NCI-H1092 treated with DMSO at 0.1 percent for 48 hours (cell line): ENCODE measurements at places on chromosomes 12 and 14.
A peak's percentile ranks its signal among the peaks of the same experiment; 100 is the strongest.

DNA sequence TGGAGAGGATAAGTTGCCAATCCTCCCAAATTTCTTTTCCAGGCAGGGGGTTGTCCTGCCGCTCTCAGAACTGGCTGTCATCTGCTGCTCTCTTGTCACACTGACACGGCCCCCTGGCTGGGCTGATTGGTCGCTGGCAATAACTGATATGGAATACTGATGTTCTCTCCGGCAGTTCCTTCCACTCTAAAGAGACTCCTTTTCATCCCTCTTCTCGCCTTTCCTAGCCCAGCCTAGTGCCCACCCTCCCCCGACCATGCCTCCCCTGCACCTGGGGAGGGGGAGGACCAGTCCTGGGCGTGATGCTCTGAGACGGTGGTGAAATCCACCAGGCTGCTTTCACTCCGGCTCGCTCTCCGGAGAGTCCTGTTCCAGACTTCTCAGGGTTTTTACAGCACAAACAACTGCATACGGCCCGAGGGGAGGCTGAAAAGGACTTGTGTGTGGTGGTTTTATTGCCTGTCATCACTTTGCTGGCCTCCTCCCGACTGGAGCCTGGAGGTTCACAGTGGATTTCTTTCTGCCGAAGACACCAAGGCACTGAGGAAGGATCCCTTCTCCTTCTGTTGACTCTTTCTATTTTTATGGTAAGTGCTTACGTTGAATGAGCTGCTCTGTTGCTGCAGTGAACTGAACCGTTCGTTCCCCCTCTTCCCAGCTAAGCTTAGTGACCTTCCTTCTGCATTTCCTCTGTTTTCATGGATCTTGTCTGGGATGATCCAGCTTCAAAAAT is at the start of gene ANO4:
Gene ANO4 (plus strand): TSS at position 336 of the 733 bp plus-strand sequence. CDS start 107,010 bp downstream, outside the sequence.
- DNase-seq = peak; percentile 12

GRCh38 chr12:27951898-27952297 is 20.6 kb downstream of the PTHLH start:
- no peak for DNase-seq

DNA sequence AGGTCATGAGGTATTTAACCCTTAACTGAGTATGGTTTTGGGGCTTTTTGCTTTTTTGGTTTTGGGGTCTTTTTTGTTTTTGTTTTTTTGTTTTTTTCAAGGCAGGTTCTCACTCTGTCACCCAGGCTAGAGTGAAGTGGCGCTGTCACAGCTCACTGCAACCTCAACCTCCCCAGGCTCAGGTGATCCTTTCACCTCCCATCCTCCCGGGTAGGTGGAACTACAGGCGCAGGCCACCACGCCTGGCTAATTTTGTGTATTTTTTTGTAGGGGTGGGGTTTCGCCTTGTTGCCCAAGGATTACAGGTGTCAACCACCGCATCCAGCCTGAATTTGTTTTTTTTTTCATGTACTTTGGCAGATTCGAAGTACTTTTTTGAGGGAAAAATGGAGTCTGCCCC is 19.9 kb downstream of the RAP1B start:
- no peak for DNase-seq

DNA sequence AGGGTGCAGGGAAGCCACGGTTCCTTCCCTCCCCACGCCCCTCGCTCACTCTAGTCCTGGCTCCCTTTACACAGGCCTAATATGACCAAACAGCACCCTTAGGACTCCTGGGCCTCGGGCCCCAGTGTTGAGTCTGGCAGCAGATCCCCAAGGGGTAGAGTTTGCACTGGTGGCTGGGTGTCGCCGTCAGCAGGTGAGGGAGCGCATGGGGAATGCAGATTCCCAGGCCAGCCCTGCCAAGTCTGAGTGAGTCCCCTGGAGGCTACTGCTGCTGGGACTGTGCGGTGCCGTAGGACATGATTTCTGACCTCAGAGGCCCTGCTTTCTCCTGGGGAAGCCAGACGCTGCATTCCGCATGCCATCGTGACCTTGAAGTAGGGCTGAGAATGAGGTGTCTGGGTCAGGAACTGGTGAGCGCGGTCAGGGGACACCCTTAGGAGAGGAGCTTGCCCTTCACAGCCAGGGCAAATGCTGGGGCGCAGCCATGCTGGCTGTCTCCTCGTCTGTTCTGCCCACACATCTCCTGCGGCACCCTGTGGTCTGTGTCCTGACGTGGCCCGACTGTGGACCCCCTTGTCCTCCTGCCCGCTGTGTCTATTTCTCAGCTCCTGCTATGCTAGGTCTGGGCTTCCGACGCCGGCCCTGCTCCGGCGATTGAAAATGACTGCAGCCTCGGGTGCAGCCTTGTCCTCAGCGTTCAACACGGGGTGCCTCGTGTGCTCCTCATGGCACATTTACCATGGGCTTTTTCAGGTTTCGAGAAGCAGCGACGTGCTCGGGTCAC is 37.6 kb upstream of the PRMT8 start:
- no peak for DNase-seq

- no peak for DNase-seq
Observed at GRCh38 chr12:132500856-132501180, 10.9 kb downstream of the FBRSL1 start.

GRCh38 chr14:36820901-36821300 is 159.2 kb downstream of the PAX9 start:
- DNase-seq = no peak

DNA sequence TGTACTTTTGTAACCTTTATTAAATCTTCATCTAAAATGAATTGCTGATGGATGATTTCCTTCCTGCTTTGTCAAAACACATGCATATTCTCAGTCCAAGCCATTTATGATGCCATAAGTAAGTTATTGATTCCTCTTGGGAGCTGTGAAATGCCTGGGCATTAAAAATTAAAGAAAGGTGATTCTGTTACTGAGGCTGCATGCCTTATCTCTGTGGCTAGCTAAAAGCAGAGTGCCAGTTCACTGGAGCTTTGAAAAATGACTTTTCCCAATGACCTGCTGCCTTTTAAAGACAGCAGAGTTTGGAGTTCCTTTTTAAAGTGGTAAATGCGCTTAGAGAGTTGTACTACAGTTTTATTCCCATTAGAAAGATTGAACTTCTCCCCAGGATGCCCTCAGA is 152.1 kb downstream of the TMTC2 start:
- DNase-seq = no peak

DNA sequence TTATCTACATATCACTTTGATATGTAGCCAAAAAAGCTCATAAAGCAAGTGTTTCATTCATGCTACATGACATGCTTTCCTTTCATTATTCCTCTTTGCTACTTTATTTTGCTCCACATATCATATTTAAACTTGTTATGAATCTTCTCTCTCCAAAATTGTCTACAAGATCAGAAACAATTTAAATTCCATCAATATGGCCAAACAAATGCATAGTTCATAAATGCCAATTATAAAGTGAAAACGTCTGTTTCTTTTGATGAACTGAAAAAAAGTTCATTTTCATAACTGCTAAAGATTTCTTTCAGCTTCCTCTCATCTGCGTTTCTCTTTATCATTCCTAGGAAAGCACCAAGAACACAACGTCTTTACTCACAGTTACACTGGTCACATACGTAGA is 22.8 kb downstream of the USP44 start:
- no peak for DNase-seq

- no peak for DNase-seq
Observed at GRCh38 chr12:110548678-110549077, 34.4 kb downstream of the PPTC7 start.

DNA sequence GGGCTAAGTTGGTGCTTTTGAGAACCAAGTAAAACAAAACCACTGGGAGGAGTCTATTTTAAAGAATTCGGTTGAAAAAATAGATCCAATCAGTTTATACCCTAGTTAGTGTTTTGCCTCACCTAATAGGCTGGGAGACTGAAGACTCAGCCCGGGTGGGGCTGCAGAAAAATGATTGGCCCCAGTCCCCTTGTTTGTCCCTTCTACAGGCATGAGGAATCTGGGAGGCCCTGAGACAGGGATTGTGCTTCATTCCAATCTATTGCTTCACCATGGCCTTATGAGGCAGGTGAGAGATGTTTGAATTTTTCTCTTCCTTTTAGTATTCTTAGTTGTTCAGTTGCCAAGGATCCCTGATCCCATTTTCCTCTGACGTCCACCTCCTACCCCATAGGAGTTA is 1.8 kb upstream of the RAB5B start:
- DNase-seq = no peak

GRCh38 chr12:64544371-64545080 is 65.8 kb upstream of the RASSF3 start:
- DNase-seq = peak; percentile 40

DNA sequence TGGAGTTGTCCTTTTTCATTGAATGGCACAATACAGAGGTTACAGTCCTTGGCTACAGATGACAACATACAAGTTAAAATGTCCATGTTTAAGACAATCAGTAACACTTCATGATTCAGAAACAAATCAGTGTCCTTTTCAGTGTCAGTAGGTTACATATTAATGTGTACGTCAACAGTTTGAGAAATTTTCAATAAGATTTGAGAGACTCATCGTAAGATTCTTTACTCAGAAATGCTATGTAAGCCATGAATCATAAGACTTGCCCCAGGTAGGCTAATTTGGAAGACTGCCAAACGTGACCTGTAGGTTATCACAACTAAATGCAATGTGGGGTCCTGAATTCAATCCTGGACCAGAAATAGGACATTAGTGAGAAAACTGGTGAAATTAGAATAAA is 3.5 kb downstream of the RDH12 start:
- no peak for DNase-seq

DNA sequence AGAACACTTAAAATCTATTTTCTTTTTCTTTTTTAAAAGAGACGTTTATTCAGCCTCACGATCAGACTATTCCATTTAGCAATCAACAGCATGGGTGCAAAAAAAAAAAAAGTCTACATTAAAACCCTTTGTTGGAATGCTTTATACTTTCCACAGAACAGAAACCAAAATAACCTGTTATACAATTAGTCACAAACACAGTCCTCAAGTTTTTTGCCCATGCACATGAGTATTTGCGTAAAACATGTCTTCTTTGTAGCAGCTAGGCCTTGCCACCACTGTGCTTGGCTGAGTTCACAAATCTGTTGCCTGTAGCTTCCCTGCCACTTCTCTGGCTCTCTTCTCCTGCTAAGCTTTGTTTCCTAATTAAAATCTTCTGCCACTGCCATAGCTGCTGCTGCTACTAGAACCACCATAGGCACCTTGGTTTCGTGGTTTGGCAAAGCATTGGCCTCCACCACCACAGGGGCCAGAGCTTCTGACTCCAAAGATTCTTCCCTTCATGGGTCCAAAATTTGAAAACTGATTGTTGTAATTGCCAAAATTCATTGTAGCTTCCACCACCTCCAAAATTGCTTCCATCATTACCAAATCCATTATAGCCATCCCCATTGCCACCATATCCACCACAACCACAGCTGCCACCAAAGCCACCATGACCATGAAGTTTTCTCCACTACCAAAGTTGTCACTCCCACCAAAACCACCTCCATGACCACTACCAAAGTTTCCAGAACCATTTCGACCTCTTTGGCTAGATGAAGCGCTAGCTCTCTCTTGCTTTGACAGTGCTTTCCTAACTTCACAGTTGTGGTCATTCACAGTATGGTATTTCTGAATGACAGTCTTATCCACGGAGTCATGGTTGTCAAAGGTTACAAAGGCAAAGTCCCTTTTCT is 38.1 kb downstream of the KLRG1 start:
- DNase-seq = no peak

- DNase-seq = no peak
Observed at GRCh38 chr14:68269136-68269927, 449.8 kb downstream of the RAD51B start.

DNA sequence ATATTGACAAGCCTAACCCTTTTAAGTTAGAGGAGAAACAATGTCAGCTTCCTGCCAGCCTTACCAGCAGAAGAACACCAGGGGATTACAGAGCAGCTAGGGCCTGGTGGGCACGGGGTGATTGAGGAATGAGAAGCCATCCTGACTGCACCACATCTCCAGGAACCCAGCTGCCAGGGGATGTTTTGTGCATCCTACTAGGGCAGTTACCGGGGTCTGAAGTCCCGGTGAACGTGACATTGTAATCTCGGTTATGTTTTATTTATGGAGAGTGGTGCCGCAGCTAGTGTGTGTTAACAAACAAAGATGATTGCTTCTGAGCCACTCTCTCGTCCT is 115.9 kb downstream of the BCL11B start:
- DNase-seq = no peak

- DNase-seq = no peak
Observed at GRCh38 chr12:50514526-50515276, 9.9 kb downstream of the DIP2B start.

GRCh38 chr12:122841544-122842321 is 6.5 kb downstream of the HIP1R start:
- peak; percentile 38 for DNase-seq

DNA sequence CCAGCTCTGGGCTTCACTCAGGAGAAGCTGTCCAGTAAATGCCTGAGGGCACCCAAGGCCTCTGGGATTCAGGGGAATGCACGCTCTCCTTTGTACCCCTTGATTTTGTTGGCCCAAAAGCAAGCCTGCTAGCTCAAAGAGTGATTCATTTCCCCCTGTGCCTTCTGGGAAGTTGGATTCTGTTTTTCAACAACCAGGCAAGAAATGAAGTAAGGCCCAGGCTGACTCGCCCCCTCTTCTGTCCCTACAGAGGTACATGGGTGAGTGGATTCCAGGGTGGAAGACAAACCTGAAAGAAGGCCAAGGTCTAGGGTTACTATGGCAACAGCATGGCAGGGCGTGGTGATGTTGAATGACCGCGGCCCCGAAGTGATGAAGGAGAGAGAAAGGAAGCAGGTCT is 9.3 kb upstream of the SERPINA5 start:
- no peak for DNase-seq

DNA sequence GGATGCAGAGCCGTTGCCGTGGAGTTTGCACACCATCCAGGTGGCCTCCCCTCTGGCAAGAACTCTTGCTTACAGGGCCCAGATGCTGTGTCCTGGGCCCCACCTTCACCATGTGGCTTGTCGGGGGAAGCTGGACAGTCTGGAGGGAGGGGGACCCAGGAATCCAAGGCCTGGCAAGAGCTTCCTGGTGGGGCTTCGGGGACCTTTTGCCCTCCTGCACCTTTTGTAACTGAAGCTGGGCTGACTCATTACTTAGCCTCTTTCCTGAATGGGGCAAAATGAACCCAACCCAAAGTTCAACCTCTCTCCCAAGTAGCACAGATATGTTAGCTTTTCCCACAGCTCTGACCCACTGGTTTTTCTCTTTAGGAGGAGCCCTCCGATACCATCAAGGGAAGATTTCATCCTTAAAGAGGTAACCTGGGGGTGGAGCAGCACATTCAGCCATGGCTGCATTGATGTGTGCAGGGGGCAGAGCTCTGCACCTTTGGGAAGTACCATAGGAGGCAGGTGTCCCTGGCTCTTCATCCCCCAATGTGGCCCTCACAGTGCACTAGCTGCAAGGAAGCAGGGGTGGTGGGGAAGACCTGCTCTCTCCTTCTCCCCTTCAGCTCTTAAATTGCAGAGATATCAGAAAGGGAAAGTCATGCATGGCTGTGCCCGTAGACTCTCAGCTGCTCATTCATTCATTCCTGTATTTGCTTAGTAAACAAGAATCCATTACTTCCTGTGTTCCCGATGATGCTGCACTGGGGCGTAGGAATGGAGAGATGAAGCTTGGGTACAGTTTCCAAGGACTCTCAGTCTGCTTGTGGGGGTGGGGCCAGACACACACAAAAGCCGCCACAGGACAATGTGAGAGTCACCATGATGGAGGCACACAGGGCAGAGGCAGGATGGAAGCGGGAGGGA is 13.0 kb downstream of the MVK start:
- peak; percentile 34 for DNase-seq

- DNase-seq = no peak
Observed at GRCh38 chr12:4486980-4487379, 41.4 kb upstream of the FGF6 start.
